ENCODE measurements at places on chromosomes 5 and 9.

GRCh38 chr5:124869426-124870033 lies 123.1 kb upstream of the ZNF608 start:
- DNase-seq: no peak

DNA sequence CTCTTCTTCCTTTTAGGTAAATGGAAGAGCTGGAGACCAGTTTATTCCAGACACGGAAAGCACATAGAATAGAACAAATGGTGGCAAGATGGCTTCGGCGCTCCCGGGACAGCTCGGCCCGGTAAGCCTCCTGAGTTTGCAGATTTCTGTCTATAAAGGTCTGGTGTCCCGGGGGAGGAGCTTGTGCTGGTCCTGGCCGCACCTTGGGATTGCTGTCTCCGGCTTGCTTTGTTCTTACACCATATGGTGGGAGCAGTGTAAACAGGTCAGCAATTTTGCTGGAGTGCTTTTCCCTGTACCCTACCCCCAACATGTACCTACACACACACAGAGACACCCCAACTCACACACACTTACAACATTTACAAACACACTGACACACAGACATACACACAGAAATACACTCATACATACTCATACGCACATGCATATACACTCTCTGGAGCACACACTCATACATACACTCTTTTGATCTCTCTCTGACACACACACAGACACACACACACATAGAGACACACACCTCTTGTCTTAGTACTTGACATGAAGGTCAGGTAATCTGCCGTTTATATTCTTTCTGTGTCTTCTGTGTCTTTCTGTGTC lies 42.0 kb downstream of the FRMPD1 start:
- no peak for DNase-seq

GRCh38 chr5:176412517-176413254 lies 3.7 kb downstream of the CLTB start:
- no peak for DNase-seq

DNA sequence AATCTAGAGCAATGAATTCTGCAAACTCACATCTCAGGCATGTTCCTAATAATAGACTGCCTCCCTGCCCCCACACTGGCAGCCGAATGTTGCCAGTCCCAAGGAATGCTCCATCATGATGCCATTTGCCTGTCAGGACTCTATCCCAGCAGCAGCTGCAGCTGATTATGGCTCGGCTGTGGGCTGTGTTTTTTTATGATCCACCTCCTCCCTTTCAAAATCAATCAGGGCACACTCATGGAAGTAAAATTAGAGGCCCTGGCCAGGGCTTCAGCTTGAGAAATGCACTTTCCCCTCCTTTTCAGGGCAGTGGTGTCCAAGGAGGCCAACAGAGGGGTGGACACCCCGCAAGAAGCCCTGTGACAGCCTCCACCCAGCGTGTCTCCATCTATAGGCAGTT lies 176.7 kb upstream of the S1PR3 start:
- DNase-seq: no peak

- DNase-seq: no peak
These were observed 32.0 kb downstream of the RGS3 start for GRCh38 chr9:113495526-113495925.

DNA sequence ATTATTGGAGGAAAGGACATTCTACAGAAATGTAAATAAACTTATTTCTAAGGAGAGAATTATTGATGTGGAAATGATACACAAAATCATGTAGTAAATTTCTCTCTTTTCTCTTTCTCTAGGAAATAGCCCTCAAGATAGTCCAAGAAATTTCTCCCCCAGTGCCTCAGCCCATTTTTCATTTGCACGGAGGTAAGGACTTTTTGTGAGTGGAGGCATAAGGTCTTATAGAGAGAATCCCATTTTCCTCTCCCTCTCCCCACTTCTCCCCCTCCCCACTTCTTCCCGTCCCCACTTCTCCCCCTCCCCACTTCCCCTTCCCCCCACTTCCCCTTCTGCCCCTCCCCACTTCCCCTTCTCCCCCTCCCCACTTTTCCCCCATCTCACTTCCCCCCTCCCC lies 106.6 kb downstream of the CD180 start:
- no peak for DNase-seq

DNA sequence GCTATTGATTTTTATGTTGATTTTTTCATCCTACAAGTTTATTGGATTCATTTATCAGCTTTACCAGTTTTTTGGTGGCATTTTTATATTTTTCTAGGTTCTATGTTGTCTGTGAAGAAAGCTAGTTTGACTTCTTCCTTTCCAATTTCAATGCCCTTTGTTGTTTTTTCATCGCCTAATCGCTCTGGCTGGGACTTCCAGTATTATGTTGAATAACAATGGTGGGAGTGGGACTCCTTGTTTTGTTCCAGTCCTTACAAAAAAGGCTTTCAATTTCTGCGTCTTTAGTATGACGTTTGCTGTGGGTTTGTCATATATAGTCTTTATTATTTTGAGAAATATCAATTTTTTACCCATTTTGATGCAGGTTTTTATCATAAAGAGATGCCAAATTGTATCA lies 175.6 kb upstream of the CCNH start:
- no peak for DNase-seq

GRCh38 chr5:158013939-158014338 lies 155.0 kb upstream of the CLINT1 start:
- DNase-seq: no peak

GRCh38 chr5:173789031-173789920 lies 98.9 kb upstream of the CPEB4 start:
- no peak for DNase-seq

DNA sequence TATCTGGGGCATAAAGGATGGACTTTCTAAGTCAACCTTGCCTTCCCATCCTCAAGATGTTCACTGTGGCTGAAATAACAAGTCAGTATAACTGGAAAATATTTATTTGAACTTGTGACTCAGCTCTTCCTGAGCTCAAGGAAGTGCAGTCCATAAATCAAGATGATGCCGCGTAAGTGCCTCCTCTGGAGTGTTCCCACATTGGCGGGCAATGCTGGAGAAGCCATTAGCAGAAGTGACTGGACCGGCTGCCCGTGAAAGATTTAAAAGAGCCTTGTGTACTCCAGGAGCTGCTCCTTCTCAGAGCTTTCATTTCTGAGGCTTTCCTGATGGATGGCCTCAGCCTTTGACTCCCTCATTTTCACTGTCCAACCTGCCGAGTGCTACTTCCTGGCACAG lies 17.4 kb downstream of the TMOD1 start:
- no peak for DNase-seq

DNA sequence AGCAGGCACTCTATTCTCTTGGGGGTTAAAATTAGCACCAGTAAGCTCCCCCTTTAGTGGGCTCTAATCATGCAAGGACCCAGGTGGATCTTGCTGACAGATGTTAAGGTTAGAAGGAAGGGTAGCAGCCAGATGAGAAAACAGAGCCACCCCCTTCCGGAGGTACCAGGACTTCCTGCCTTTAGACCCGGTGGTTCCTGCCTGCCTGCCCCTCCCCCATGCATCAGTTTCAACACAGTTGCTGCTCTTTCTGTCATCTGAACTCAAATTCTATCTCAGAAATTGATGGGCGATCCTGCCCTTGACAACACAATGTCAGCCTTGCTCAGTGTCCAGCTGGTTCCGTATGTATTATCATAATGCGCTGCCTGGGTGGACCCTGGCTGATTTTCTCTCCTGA lies 287.3 kb downstream of the EBF1 start:
- DNase-seq: peak; percentile 19

DNA sequence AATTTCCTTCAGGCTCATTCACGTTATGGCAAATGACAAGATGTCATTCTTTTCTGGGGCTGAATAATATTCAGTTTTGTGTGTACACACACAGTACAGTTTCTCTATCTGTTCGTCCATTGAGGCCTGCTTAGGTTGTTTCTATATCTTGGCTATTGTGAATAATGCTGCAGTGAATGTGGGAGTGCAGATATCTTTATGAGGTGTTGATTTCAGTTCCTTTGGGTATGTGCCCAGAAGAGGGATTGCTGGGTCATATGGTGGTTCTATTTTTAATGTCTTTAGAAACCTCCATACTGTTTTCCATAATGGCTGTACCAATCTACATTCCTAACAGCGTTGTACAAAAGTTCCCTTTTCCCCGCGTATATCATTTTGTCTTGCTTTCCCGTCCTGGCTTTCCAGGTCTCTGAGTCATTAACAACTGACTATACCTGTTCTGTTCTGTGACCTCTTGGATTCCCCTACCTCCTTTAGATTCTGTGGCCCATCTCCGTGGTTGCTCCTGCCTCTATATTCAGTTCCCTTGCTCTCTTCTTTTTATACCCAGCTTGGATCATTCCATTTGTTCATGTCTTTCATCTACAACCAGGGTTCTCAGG lies 6.8 kb downstream of the SNX30 start:
- DNase-seq: no peak

DNA sequence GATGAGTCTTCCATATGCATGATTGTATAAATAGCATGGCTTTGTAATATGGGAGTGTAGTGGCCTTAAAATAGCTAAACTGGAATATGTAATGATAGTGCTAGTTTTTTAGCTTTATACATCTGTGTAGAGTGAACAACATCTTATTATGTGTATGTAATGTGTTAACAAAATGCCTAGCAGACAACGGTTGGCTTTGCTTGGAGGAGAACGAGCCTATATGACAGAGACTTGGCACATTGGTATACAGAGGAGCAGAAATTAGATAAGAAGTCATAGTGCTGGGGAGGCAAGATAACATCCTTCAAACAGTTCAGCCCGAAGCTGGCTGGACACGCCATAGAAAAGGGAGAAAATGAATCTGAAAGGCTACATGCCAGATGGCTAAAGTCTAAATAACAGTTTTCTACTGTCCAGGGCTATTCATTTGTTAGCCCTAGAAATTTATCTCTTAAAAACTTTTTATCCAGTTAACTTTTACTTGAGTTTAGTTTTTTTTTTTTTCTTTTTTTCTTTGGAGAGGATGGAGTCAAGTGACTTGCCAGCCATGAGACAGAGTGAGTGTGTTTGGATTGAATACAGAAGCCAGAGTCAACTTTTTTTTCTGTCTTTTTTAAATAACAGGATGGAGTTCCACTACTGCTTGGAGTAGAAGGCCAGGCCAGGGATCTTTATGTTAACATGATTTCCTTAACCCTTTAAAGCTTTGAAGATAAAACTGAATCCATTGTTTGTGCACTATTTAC lies 214.4 kb upstream of the ACTBL2 start:
- no peak for DNase-seq

GRCh38 chr5:161897033-161897432 lies 49.1 kb downstream of the GABRA1 start:
- DNase-seq: no peak

DNA sequence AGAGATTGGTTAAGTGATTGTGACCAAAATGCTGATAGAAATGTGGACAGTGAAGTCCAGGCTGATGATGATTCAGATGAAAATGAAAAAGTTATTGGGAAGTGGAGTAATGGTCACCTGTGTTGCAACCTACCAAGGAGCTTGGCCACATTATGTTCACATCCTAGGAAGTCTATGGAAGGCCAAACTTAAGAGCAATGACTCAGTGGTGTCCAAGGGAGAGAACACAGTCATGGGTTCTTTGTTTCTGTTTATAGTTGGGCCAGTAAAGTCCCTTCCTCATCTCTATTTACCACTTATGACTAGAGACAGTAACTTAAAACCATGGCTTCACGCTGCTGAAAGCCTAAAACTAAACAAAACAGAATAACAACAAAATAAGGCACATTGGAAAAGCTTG lies 555.3 kb upstream of the DAB2 start:
- DNase-seq: no peak

- no peak for DNase-seq
These were observed 362.3 kb upstream of the PRR16 start for GRCh38 chr5:120101771-120102170.

- DNase-seq: no peak
These were observed 205.7 kb downstream of the GAS1 start for GRCh38 chr9:86741311-86742208.

GRCh38 chr9:124932333-124932732 lies 8.6 kb downstream of the GOLGA1 start:
- no peak for DNase-seq

GRCh38 chr5:33997331-33997983 lies 10.4 kb downstream of the AMACR start:
- DNase-seq: peak; percentile 8

DNA sequence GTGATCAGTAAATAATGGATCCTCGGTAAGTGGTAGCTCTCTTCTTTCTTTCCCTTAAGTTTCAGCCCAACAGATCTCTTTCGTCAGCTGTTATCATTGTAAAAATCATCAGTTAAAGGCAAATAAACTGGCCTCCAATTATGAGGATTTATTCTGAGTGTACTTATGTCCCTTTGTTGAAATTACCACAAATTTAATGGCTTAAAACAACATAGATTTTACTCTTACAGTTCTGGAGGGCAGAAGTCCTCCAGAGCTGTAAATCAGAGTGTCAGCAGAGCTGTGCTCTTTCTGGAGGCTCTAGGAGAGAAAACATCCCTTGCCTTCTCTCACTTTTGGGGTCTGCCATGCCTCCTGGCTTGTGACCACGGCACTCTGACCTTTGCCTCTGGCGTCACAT lies 104.6 kb downstream of the INSYN2B start:
- DNase-seq: no peak

GRCh38 chr5:51652980-51653379 lies 269.7 kb downstream of the ISL1 start:
- DNase-seq: no peak

DNA sequence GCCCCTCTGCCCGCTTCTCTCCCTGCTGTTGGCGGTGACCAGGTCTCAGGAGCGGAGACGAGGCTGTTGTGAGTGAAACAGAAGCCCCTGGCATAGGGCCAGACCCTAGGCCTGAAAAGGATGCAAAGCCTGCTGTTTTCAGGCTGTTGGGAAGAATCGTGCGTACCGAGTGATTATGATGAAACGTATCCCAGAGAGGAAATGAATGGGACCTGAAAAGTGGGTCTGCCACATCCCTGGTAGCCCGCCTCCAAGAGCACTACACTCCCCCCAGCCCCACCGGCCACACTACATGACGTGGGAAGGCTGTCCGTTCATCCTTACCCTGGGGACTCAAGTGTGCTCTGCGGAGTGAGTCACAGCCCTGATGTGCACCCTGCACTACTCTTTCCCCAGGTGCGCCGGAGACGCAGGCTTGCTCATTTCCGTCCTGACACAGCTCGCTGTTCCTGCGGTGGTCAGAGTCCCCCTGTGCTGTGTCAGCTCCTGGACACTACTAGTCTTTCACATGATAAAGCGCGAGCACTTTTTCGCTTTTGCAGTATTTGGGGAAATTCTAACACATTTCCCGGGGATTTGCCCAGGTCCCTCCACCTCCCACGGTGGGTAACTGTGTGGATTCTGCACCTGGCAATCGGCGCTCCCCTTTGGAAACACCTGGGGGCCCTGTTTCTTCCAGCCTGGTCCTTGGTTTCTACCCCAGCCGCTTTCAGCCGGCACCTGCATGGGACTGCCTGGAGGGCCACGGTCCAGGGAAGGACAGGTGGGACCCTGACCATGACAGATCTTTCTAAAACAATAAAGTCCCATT lies 91.5 kb downstream of the ANKRD33B start:
- DNase-seq: no peak

GRCh38 chr5:179530069-179530998 lies 20.0 kb upstream of the RUFY1 start:
- peak; percentile 46 for DNase-seq

DNA sequence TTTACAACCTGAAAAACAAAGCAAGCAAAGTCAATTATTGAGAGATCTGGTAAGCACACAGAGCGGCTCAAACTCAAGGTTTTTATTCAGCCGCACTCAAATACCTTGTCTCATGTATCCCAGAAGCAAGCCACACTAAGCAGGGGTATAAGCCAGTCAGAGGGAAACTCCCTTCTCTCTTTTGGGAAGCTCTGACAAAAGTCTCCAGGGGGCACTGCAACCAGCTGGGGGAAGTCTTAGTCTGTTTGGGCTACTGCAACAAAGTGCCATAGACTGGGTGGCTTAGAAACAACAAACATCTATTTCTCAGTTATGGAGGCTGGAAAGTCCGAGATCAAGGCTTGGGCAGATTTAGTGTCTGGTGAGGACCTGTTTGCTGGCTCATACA lies 246.0 kb downstream of the ENC1 start:
- no peak for DNase-seq
